ENCODE measurements at places on chromosomes 16 and 17.

GRCh38 chr16:82138478-82139285 is 31.3 kb downstream of the MPHOSPH6 start:
- DNase-seq: no peak

DNA sequence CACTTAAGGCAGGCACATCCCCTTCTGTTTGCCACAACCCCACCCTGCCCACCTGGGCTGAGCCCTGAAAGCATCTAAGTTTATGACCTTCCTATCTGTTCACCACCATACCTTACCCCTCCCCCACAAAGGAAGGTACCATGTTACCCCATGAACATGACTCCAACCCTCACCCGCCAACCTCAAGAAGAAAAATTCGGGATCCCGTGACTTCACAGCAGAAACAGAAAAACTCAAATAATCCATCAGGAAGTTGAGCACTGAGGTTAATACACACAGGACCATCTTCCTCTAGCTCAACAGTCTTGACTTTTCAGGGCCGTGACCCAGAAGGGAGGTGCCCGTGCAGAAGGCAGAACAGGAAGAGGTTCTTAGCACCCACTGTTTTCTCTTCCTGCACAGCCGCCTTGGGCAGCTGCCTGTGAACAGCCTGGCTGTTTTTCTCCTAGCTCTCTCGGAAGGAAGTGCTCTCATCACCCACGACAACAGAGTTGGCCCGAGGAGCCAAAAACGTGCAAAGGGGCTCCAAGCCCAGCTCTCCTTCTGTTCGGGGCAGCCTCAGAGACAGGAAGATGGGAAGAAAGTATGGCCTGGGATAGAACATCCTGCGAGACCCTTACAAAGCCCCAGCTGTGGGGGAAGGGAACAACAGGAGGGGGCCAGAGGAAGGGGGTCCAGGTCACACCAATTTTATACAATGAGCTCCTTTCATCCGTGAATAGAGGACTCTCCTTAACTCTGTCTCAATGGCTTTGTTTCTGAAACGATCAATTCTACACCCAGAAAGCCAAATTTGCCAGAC is 101.1 kb downstream of the XYLT1 start:
- no peak for DNase-seq

GRCh38 chr17:47641202-47641601 is 8.5 kb upstream of the KPNB1 start:
- DNase-seq: no peak

- DNase-seq: no peak
Measured at GRCh38 chr17:82092094-82092586, 5.9 kb downstream of the FASN start.

DNA sequence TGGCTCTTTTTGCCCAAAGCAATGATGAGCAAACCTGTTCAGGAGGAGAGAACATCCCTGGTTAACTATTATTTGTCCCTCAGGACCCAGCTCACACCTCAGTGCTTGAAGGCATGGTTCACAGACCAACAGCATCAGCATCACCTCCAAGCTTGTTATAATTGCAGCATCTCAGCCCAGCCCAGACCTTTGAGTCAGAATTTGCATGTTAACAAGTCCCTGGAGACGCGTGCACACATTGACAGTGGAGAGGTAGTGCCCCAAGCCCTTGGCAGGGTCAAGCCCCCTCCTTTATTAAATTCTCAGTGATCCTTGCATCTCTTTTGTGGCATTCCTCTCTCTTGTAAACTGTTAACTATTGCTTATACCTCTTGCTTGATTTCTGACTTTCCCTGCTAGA is 488.6 kb downstream of the HAPSTR1 start:
- no peak for DNase-seq

DNA sequence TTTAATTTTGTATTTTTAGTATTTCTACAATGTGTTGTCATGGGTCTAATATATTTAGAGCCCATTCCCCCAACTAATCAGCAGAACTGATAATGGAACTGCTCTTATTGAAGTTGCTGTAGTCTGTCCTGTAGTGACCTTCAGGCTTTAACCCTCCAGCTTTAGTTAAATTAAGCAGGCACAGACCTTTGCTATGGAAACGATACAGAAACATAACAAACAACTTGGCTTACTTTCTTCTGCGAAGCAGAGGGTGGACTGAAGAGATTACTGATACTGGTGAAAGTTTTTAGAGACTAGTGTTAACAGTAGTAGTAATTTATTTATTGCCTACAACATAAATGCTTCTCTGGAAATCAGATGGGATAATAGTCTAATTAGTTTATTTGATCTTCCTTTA is 61.4 kb downstream of the NFATC3 start:
- DNase-seq: no peak

DNA sequence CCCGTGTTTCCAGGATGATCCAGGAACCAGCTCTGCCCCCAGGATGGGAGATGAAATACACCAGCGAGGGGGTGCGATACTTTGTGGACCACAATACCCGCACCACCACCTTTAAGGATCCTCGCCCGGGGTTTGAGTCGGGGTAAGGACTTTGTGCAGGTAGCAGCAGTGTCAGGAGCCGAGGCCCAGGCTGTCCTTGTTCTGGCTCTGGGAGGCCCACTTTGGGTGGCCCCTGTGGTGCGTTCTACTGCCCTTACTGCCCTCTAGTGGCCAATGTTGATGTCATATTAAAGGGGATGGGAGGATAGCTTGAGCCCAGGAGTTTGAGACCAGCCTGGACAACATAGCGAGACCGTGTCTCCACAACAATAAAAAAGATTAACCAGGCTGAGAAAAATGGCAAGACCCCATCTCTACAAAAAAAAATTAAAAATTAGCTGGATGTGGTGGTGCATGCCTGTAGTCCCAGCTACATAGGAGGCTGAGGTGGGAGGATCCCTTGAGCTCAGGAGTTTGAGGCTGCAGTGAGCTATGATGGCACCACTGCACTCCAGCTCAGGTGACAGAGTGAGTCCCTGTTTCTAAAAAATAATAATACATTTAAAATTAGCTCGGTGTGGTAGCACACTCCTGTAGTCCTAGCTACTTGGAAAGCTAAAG is 20.9 kb upstream of the CLEC18A start:
- DNase-seq: peak; percentile 73

DNA sequence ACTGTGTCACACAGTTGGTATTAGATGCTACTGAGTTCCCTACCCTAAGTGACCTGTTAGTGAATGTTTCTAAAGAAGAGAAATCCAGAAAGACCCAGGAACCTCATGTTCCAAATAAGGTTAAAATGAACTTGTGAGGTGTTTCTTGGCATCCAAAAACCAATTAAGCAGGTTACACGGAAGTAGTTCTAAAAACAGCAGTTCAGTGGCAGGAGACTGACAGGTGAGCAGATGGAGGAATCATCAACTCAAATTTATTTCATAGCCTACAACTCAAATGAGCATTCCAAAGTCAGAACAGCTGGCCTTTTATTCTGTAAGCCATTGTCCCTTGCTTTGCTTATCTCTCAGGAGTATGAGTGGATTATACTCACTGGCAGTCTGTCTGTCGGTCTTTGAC is 188.3 kb downstream of the IRX3 start:
- DNase-seq: no peak

GRCh38 chr17:50049636-50050035 is 6.3 kb upstream of the ITGA3 start:
- no peak for DNase-seq

- no peak for DNase-seq
Measured at GRCh38 chr16:85900027-85900792, 1.2 kb downstream of the IRF8 start.

DNA sequence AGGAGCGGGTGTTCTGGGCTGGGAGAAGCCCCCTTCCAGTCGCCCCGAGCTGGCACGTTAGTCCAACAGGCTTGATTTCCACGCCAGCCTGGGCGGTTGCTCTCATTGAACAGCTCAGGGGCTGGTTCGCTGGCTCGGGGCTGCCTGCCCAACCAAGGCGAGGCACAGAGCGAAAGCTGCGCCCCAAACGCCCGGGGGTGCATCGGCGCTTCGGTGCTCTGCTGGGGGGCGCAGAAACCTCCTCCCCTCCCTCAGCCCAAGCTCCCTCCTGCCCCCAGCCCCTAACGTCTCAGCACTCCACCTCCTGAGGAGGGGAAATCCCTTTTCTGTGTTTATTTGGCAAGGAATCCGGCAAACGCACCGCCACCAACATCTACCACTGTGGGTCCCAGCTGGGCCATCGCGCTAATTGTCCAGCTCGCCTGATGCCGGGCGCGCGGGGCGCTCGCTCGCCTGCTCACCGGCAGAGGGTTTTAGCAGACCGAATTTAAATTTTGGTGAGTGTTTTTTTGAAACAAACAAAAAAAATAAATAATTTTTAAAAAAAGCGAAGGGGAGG is 29.5 kb upstream of the RBFOX1 start:
- no peak for DNase-seq

GRCh38 chr17:78679495-78680395 is 102.3 kb downstream of the CYTH1 start:
- DNase-seq: no peak

DNA sequence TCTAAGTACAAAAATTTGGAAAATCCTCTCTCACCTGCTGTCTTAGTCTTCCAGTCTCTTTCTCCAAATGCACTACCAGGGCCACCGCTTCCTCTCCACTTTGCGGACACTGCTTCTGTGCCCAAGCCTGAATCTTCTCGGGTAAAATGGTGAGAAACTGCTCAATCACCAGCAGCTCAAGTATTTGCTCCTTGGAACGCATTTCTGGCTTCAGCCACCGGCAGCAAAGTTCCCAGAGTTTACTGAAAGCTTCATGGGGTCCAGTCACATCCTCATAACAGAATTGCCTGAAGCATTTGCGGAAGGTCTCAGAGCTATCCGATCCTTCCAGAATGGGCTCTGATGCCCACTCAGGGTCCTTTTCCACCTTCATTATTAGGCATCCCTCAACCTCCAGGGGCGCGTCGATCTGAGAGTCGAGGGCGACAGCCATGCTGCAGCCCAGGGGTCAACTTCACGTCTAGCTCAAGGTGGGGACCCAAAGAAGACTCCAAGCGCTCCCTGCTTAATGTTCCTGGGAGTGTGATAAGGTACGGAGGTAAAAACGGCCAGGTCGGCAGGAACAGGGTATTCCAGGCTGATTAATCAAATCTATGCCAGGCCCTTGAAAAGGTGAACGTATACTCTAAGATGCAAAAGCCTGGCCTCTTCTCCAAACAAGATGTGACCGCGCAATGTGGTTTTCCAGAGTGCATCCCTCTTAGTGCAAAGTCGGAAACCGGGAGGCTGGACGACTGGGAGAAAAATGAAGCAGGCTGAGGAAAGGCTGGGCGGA is 763 bp downstream of the ZKSCAN2 start:
- peak; percentile 32 for DNase-seq

DNA sequence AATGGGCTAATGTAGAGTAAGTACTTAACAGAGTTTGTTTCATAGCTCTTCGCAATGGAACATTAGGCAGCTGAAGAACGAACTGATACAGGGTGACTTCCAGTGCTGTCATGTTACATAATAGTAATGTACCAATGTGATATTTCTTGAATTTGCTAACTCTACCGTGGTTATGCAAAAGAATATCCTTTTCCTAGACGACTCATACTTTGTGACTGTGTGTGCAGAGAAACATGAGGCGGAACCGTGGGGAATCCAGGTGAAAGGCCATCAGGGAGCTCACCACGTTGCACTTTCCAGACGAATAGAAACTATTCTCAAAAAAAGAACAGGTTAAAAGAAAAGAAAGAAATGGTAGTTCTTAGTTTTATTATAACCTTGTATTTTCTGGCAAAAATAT is 13.2 kb downstream of the NOB1 start:
- no peak for DNase-seq

DNA sequence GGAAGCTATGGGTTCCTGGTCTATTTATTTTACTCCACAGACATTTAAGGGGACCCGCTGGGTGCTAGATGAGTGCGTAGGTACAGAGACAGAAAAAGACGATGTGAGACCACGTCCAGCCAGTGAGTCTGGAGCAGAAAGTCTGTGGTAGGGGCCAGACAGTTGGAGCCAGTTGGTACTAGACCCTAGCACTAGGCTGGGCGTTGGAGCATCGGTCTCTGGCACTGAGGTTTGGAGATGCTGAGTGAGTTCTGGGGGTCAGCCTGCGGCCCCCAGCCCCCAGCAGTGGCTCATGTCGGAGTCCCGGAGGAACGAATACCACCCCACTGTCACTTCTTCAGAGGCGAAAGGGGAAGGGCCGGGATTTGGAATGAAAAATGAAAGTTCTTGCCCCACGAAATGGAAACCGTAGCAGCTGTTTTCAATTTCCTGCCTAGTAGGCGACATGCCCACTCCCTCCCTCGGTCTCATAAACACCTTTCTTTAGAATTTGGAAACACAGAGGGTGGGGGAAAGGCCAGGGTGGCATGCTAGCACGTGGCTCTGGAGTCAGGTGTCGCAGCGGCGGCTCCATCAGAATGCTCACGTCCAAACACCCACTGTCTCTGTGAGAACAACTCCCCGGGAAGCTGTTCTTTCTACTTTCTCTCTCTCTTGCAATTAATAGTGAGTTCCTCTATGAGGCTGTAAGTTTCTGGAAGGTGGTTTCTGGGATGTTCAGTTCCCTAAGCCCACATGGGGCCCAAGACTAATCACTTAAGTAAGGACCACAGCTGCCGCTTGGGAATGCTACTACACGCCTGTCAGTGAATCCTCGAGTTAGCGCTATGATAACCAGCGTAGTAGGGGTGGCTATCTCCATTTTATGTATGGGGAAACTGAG is 96.8 kb downstream of the IRF8 start:
- no peak for DNase-seq

DNA sequence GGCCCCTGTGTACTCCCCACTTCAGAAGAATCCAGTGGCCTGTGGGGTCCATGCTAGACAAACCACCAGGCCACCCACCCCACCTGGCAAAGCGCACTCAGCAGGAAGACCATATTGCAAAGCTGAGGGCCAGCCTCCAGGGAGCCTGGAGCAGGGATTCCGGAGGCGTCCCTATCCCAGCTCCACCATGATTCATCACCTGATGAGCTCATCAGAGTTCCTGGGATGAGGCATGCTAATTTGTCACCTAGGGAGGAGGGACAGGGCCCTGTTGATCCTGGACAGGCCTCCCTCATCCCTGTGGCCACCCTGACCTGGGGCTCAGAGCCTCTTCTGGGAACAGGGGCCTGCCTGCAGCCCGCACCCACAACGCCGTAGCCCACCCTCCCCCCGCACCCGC is 131.6 kb upstream of the PLCG2 start:
- DNase-seq: no peak

- DNase-seq: no peak
Measured at GRCh38 chr17:64779376-64780095, 117.4 kb upstream of the SMURF2 start.

GRCh38 chr17:46819906-46820351 is 1.4 kb upstream of the WNT3 start:
- no peak for DNase-seq

- no peak for DNase-seq
Measured at GRCh38 chr17:57143361-57143760, 58.3 kb downstream of the AKAP1 start.

DNA sequence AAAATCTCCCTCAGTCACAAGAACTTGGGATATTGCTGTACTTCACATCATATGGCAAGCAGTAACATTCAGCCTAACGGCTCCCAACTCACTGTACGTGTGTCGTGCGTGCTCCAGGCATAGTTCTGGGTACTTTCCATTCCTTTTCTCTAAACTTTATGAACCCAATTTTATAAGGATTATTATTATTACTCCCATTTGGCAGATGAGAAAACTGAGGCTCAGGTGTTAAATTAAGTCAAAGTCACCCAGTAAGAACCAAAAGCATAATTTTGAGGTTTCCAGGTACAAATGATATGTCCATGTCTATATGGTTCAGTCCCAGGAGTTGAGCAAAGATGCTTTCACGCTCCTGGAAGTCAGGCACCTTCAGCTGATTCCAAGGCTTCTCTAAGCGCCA is 4.8 kb upstream of the C1QBP start:
- no peak for DNase-seq
